ENCODE measurements at places on chromosomes 1 and 21.
A peak's percentile ranks its signal among the peaks of the same experiment; 100 is the strongest.

DNA sequence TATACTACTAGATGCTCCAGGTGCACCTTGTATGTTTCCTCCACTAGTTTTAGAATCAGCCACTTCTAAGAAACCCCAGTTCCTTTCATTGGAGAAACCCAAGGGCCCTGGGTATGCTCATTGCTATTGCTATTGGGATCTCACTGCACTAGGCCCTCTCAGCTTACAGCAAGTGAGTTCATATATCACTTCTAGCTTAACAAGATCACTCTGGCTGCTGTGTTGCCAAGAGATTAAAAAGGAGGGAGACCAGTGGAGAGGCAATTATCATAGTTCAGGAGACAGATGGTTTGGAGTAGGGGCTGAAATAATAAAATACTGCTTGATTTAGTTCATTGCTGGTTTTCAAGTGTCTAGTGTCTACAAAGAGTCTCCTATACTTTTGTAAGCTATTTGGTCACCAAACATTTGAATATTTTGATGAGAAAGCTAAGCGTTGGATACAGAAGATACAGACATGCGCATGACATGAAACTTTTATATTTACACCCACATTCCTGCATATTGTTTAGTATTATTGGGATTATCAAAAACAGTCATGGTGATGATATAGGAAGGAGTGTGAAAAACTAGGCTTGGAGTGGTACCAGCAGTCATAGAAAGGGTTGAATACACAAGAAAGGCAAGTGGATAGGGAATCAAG lies 671.9 kb downstream of the ADGRL2 start:
- no peak for DNase-seq

- DNase-seq, result no peak
Measured at GRCh38 chr1:206814716-206815341, 42.5 kb upstream of the IL10 start.

DNA sequence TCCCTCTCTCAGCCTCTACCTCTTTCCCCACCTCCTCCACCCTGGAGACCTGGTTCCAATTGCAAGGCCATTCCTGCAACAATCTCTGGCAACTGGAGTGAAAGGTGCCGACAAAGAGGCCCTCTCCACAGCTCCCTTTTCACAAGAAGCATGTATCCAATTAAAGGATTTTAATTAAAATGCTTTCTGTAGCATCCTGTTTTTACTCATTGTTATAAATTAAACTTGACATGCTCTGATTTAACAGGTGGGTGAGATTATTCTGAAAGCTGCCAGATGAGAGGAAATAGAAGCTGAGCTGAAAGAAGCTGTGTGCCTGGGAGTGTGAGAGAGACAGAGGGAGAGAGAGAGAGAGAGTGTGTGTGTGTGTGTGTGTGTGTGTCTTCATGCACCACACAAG lies 160.5 kb downstream of the TBX15 start:
- no peak for DNase-seq

GRCh38 chr21:15992171-15992570 lies 262.4 kb downstream of the USP25 start:
- peak; percentile 63 for DNase-seq

DNA sequence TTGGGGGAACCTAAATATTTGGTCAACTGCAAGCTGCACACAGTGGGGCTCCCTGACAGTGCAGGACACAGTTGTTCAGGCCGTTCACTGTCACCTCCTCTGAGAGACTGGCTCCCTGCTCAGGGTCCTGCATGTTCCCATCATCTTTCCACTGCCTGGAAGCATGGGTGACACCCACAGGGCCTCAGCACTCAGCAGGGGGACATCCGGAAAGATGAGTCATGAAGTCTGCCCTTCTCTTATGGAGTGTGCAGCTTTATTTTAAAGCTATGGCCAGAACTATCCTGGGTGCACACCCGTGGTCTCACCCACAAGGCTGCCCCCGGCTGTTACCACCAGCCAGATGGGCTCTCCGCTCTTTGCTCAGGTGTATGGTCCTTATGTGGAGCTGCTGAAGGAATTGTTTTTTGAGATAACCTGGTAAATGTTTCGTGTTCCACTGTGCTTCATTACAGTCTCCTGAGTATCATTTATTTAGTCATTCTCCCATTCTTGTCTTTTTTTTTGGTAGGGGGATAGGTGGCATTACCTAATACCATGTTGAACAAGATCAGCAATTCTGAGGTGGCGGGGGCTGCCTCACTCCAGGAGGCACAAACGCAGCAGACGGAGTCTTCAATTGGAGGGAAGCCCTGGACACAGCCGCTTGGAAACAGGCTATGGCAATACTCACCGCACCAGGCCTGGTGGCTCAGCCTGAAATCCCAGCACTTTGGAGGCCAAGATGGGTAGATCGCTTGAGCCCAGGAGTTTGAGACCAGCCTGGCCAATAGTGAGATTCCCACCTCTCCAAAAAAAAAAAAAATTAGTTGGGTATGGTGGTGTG lies 14.3 kb downstream of the TRIM11 start:
- no peak for DNase-seq

GRCh38 chr1:224266915-224267856 lies 62.8 kb downstream of the NVL start:
- no peak for DNase-seq

GRCh38 chr1:235078480-235079381 lies 49.9 kb downstream of the TOMM20 start:
- peak; percentile 66 for DNase-seq

DNA sequence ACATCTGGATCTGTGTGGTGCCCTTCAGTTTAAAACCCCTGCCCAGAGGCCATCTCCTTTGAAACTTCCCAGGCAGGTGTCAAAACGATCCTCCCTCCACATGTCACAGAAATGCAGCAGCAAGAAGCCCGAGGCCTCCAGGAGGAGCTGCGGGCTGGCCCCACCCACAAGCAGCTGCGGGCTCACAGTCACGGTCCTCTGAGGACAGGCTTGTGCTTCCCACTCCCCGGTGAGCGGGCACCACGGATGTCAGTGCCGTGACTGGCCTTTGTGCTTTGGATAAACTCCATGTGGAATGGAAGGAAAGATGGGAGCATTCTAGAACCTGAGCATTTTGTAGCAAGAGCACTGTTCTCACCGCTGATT lies 65.8 kb downstream of the SIK1 start:
- no peak for DNase-seq

DNA sequence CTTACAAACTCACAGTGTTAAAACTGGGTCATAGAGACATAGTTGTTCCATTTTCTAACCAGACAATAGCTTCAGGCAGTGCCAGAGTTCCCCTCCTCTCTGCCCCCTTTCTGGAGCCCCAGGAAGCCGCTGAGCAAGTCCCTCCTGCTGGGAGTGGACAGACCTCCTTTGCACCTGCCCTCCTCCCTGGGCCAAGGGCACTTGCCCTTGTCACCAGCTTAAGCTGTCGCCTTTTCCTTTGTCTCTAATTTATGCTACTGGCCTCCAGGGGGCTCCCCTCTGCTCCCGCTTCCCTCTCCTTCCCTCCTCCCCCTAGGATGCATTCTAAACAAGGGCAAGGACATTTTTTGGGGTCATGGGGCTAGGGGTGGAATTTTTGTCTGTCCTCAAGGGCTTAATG lies 182.4 kb downstream of the MIS18A start:
- peak; percentile 7 for DNase-seq

DNA sequence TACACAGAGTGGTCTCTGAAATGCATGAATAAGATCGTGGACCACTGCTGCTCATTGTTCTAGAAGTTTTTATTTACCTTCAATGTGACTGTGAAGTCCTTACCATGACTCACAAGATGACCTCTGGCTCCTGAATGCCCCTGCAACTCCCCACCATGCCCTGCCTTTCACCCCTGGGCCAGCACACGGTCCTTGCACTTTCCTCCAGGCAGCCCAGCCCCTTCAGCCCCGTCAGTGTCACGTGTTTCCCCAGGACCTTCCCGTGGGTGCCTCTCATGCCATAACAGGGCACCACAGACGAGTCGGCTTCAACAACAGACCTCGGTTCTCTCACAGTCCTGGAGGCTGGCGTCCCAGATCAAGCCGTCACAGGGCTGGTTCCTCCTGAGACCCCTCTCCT lies 62.1 kb downstream of the B3GALT5 start:
- no peak for DNase-seq

DNA sequence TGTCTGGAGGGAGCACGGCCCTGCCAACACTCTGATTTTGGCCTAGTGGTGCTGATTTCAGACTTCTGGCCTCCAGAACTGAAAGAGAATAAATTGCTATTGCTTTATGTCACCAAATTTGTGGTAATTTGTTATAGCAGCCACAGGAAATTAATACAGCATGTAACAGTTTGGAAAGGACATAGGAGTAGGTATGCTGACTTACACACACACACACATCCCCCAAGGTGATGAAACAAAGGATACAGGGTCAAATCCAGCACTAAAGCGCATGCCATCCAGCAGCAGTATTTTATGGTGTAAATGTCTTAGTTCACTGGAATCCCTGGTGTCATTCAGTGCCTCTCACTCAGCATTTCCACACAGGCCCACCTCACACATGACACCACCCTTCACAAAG lies 72.2 kb upstream of the MAN1A2 start:
- DNase-seq, result no peak

- no peak for DNase-seq
Measured at GRCh38 chr1:15275921-15276683, 29.1 kb downstream of the FHAD1 start.

DNA sequence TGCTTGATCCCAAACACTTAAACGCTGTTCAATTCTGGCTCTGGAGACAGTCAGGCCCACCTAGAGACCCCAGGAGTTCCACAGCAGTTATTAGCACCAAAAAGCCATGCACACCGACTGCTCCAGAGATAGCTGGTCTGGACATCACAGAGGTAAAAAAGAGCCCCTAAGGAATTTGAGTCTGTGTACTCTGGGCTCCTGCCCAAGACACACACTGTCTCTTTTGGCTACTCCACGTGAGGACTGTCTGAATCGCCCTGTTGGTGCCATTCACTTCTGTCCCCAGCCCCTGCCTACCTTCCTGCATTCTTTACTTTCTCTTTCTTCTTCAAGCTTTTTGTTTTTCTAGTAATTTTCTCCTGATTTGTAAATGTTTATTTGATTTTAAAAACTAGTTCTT lies 197.4 kb downstream of the ADGRL2 start:
- DNase-seq, result peak; percentile 13

- no peak for DNase-seq
Measured at GRCh38 chr1:211912038-211912437, 81.5 kb upstream of the LPGAT1 start.

- no peak for DNase-seq
Measured at GRCh38 chr1:113782406-113782805, 23.1 kb upstream of the PHTF1 start.

GRCh38 chr1:201156819-201157218 lies 2.5 kb upstream of the TMEM9 start:
- DNase-seq, result no peak

- peak; percentile 58 for DNase-seq
Measured at GRCh38 chr1:65514041-65514440, 93.6 kb downstream of the LEPR start.

DNA sequence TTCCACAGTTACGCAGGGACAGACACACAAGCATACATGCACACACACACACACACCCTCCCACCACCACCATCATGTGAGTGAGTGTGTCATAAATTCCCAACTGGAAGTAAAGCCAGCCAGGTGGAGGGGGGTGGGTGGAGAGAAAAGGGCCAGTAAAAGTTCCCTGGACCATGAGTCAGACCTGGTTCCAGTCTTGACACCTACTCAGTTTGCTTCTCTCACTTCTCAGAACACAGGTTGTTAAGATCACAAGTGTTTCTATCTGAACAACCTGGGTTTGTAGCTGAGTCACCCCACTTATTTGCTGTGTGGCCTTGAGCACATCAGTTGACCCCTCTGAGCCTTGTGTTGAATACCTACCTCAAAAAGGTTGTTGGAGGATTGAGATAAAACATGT lies 9.6 kb downstream of the EPHA10 start:
- no peak for DNase-seq

DNA sequence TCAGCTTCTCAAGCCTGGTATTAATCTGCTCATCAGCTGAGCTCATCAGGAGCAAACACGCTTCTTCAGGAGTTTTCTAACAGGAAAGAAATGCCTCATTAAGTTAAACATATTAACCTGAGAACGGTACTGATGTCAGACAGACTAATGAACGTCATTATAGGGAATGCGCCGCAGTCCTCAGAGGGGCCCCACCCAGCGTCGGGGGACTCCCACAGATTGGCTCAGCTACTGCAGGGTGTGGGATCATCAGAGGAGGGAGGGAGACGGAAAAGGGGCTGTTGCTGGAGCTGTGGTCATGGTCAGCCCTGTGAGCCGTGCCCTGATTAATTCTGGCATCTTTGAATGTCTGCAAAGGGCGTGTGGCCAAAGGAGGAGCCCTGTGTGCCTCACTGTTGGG lies 348.5 kb downstream of the PTPRU start:
- no peak for DNase-seq

Measured in cardiac fibroblast (primary cell).